ENCODE measurements at places on chromosomes 11 and 22.

- no peak for ATAC-seq
These were observed 267.2 kb upstream of the MTNR1B start for GRCh38 chr11:92702037-92702804.

DNA sequence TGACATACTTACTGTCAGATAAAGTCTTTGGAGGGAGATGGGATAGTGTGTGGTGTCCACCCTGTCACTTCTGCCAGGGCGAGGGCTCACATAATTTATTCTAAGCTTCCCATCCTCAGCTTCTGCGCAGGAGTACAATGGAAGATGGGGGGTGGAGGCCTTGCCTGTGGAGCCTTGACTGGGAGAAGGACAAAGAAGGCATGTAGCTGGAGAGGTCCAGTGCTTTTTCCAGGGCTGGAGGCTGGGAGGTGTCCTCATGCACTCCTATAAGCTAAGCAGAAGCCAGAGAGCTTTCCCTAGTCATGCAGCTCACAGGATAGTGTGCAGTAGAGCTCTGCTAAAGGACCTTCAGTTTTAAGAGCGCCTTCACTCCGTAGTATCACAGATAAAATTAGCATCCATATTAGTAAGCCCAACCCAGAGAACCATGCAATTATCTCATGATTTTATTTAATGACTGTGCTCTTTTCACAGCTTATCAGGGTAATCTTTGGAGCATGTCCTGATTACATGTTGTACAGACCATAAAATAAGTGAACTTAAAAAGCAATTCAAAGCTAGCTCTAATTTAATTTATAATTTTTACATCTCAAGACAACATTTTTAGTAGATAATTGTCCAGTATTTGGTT, 148.3 kb downstream of the TEAD1 start:
- no peak for ATAC-seq

GRCh38 chr11:8532475-8532874, 61.6 kb downstream of the STK33 start:
- no peak for ATAC-seq

DNA sequence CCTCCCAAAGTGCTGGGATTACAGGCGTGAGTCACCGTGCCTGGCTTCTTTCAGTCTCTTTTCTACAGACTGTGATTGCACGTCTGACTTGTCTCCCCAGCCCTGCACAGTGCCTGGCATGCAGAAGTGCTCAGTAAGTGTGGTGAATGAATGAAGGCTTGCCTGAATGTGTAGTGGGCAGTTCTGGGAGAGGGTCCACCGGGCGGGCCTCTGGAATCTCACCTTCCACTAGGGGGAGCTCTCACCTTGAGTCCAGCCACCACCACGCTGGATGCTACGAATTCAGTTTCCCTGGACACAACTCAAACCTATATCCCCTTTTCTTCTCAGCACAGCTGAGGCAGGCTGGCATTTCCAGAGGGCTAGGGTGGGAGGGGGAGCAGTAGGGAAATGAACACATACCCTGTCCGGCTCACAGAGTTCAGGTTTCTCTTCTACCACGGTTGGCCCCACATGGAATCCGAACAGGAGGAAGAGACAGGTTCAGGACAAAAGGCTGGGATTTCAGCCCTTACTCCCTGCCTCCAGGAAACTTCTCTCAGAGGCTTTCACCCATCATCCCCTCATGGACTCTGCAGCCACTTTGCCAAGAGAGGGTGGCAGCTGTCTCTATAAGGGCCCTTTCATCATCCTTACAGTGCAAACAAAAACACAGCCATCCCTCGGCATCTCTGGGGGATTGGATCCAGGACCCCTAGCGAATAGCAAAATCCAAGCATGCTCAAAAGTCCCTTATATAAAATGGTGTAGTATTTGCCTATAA, 86.8 kb downstream of the NECTIN1 start:
- ATAC-seq = no peak

DNA sequence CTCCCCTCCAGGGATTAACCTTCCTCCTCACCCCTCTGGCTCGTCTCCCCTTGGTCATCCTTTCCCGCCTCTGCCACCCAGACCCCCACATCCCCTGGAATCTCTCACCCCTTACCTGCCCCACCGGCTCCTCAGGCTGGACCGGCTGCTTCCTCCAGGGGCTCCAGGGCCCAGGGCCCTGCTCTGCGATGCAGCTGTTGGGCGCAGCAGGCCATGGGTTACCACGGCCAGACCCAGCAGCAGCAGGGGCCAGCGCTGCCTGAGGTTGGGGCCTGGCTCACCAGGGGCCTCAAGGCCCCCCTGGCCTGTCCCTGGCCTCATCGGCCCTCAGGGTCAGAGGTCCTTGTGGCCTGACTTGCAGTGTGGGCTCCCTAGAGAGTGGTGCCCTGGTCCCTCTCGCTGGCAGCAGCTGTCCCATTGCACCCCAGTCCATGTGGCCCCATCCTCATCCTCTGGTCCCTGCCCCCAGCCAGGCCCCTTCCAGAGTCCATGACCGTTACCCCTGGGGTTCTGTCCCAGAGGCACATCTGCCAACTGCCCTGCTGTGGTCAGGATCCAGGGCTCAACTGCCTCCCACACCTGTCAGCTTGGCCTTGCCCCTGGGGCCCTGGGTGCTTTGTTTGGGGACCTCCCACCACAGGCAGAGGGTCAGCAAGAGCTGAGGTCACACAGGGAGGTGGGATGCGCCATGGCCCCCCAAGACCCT, at the start of gene IGLL1:
Gene IGLL1 (minus strand): TSS at position 421 of the 706 bp plus-strand sequence. CDS start 100 bp downstream, at position 321.
- ATAC-seq = no peak

DNA sequence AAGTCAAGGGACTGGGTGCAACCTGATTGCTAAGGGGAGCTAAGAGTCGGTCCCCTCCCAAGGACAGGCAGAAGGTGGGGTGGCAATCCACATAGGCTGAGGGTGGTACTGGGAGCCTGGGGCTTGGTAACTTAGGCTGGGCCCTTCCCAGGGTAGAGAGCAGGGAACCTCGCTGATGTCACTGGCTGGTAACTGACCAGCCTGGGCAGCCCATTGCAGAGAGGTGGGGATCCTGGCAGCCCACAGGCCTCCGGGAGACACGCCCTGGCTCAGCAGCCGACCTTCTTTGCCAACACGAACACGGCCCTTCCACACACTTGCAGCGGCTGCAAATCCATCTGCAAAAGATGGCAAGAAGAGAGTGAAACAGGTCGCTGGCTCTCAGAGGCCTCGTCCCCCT, 25.4 kb downstream of the A4GALT start:
- no peak for ATAC-seq

DNA sequence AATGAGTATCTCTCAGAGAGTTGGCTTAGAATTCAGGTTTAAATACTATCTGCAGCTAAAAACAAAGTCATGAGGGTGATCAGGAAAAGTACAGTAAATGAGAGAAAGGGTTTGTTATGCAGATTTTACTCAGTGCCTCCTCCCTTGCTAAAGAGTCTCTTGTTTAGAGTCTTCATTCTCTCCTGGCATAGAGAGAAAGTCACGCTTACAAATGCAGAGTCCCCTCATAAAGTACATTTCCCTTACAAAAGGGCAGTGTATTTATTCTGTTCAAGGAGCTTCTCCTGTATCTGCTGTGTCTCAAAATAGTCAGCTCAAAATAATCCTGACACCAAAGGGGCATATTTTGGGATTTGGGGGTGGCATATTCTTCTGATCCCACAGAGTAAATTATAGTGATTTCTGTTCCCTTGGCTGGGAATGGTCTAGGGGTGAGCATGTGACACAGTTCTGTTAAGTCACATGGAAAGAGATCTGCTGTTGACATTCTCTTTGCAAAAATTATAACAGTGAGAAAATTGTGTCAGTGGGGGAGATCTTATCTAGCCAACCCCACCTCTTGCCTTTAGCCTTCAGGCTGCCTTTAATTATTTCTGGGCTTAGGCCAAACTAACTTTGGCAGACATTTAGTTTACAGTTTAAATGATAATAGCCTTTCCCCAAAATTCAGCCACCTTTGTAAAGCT, 102.9 kb downstream of the MTNR1B start:
- no peak for ATAC-seq

GRCh38 chr11:71420455-71421241, 27.5 kb downstream of the DHCR7 start:
- ATAC-seq = no peak

GRCh38 chr11:57324154-57324885, 432 bp downstream of the TNKS1BP1 start:
- no peak for ATAC-seq

GRCh38 chr11:96105197-96105895, 181.4 kb upstream of the MTMR2 start:
- no peak for ATAC-seq

DNA sequence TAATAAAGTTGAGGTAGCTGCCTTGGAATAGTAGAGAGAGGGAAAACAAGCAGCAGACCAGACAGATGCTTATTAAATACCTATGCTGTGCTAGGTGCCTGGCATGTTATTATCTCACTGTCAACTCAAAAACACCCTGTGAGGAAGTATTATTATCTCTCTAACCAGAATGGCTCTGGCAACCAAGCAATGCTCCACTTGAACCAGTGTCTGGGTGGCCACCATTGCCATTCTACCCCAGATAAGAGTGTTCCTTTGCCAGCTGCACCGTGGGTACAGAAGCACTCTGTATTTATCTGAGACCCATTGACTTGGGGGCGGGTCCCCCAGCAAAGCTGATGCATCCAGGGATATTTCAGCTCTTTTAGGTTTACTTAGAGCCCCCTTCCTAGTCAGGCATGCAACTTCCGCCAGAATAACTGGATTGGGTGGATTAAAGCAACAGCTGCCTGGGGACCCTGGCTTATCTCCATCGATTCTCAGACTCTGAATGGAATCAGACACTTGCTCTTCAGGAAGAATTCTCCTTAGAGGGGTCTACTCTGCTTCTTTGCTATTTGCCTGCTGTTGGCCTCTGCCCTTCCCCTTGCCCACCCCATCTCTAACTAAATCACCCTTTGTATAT, 49.1 kb downstream of the RCN1 start:
- no peak for ATAC-seq

DNA sequence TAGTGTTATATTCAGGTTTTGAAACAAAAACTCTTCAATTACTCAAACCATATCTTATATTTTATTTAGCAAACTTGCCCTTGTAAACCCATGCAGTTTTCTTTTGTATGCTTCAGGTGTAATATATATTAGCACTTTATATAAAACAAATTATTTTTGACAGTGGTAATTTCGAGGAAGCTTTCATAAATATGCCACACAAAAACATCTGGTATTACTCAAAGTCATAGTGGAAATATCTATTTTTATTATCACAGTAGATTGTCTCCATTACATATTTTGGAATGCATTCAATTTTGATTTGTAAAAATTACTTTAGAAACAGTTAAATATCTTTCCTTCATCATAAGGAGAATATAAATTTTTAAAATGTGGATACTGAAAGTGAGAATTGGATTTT, 89.1 kb upstream of the FIBIN start:
- no peak for ATAC-seq

DNA sequence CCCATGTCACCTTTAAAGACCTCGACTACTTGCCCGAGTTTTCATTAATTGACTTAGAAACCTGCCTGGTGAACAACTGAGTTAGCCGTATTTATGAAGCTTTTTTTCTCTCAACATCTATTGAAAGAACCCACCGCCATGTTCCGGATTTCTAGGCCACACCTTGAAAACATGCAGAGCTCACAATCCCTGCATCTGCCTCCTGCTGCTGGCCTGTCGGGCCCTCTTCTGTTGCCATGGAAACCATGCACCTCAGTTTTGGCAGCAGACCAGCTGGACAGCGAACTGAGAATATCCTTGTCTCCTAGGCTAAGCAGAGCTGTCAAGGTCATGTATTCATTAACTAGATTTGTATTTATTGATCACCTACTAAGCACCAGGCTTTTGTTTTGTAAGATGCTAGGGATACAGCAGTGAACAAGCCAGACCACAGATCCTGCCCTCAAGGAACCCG, 4.3 kb upstream of the PATZ1 start:
- ATAC-seq = no peak

DNA sequence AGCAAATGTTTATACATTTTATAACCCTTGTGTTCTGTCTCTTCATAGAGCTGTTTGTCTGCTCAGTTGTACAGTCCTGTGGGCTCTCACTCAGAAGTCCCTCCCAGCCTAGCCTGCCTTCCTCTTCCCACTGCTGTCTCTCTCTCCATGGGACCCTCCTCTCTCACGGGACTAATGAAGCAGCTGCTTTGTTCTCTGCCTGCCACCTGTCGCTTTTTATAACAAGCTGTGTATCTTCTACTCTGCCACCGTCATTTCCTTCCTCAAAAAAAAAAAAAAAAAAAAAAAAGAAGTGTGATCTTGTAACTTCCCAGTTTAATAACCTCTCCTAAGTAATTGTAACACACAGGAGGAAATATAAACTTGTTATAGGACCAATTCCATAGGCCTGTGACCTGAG, 92.2 kb upstream of the ALKBH3 start:
- ATAC-seq = no peak

GRCh38 chr22:27724709-27725108, 76.8 kb downstream of the MN1 start:
- ATAC-seq = no peak

DNA sequence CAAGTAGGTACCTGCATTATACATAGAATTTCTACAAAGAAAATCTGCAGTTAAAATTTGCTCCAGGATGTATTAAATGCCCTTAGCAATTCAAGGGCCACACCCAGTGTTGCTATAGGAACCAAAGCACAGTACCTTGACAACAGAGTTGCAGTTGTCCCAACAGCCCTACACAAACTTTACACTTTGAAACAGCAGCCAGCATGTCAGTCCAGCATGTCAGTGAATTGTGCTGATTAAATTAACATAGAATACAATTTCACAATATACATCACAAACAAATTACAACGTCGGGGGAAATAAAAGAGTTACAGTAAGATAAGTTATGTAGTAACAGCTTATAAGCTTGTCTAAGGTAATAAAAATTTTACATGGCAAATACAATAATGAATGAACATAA, 389.2 kb downstream of the SOX6 start:
- ATAC-seq = no peak

GRCh38 chr22:39290724-39291161, 28.7 kb downstream of the RPL3 start:
- no peak for ATAC-seq

GRCh38 chr11:58625086-58625485, 2.6 kb downstream of the CNTF start:
- no peak for ATAC-seq

- no peak for ATAC-seq
These were observed 41.2 kb downstream of the MYEOV start for GRCh38 chr11:69335007-69335780.

GRCh38 chr11:35927682-35928081, 16.2 kb upstream of the LDLRAD3 start:
- ATAC-seq = no peak

GRCh38 chr11:126186708-126187529, 24.5 kb downstream of the RPUSD4 start:
- ATAC-seq = no peak

DNA sequence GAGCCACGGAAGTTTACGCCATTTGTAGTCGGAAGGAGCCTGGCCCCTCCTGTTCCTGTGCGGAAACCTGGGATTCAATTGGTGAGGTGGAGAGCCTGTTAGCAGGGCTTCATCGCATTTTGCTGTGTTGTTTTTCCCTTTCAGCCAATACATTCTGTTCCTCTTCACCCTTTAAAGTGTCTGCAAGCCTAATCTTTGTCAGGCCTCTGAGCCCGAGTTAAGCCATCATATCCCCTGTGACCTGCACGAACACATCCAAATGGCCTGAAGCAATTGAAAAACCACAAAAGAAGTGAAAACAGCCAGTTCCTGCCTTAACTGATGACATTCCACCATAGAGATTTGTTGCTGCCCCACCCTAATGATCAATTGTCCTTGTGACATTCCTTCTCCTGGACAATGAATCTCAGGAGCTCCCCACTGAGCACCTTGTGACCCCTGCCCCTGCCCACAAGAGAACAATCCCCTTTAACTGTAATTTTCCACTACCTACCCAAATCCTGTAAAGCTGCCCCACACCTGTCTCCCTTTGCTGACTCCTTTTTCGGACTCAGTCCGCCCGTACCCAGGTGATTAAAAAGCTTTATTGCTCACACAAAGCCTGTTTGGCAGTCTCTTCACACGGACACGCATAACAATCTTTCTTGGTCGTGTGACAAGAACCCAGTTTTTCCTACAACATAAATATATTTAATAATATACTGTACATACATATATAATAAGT, 37.1 kb upstream of the MMP12 start:
- ATAC-seq = no peak

Data from activated CD4-positive, CD25-positive, alpha-beta regulatory T cell treated with anti-CD3 and anti-CD28 coated beads, Interleukin-2, amount 50 U/mL, for 24 hours (primary cell).